ENCODE measurements at places on chromosomes 5 and 9. TPM values are rescaled to one million over a fixed set of nuclear protein-coding genes. Genes with fewer than 3 reads are reported as not detected.

DNA sequence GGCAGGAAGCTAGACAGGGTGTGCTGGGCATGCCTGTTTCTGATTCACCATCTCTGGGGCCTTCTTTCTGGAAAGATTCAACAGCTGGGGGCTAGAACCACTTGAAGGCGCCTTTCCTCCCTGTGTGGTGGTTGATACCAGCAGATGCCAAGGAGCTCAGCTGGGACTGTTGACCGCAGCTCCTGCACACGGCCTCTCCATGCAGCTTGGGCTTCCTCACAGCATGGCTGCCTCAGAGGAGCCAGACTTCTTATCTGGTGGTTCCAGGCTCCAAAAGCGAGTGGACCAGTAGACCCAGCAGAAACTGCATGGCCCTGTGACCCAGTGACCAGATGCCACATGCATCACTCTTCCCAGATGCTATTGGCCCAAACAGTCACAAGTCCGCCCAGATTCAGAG, 74.7 kb upstream of the COL5A1 start:
- DNase-seq, result peak; percentile 27

GRCh38 chr9:70385426-70385825, 29.0 kb downstream of the KLF9 start:
- DNase-seq, result no peak

GRCh38 chr5:82491397-82491796, 213.2 kb upstream of the RPS23 start:
- DNase-seq, result no peak

GRCh38 chr5:140202610-140203009, 27.6 kb downstream of the CYSTM1 start:
- DNase-seq, result no peak

DNA sequence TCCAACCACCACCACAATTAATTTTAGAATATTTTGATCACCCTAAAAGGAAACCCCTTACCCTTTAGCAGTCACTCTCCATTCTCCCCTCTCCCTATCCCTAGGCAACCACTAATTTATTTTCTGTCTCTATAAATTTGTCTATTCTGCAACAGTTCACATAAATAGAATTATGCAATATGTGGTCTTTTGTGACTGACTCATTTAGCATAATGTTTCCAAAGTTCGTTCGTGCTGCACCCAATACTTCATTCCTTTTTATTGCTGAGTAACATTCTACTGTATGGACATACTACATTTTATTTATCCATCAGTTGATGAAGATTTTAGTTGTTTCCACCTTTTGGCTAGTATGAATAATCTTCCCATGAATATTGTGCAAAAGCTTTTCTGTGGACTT, 18.2 kb upstream of the CDC20B start:
- DNase-seq, result no peak

GRCh38 chr5:160470437-160471361, 49.0 kb downstream of the PTTG1 start:
- DNase-seq, result no peak

DNA sequence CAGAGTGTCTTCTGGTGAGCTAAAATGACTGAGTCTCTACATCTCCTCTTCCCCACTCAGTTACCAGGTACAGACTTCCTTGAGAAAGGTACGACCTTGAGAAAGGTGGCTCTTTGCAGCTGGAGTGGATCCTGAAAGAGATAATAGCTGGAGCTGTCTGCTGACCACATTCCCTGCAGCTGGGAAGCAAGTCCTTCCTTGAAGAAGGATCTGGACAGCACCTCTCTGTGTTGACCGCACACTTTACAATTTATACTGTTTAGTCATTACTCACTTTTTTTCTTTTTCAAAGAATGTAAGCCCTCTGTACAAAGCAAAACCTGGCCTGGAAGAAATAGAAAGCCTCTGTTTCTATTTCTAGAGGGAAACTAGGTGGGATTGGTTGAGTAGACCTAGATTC, 148.8 kb downstream of the MACIR start:
- no peak for DNase-seq

DNA sequence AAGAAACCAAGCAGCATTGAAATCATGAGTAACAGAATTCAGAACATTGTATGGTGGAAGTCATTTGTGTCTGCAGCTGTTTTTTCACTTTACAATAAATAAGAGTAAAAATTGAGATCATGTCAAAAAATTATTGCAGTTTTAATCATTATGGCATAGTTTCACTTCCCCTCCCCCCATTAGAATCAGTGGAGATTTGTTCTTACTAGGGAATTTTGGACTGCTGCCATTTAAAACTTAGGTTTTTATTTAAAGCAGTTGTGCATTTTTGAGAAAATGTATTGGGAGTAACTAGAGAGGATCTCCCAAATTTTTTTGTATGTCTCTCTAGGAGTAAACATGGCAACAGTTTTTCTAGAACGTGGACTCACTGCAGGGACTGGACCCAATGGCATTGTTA, 20.4 kb downstream of the GTF3C4 start:
- no peak for DNase-seq

- no peak for DNase-seq
These were observed 136.4 kb downstream of the SAXO1 start for GRCh38 chr9:18896531-18897179.

DNA sequence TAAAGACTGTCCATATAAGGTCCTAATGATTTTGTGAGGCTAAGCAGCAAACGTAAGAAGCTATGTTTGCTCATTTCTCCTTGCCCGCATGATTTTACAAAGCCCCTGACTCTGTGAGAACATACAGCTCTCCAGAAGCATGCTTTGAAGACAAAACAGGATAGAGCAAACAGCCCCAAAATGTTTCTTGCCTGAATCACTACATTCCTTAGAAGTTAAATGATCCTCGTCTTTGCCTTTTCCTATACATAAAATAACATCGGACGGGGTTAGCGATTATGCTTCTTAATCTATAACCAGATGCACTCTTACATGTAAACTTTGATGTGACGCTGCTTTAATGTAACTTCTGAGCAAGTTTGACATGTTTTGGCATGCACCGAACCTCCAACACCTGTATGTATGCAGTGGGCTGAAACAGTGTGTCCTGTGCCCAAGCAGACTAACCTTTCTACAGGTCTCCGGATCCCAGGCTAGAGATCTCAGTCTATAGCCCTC, 353.7 kb downstream of the CETN3 start:
- DNase-seq, result no peak

Gene PPP1R26
- 27.5 TPM for total RNA-seq

Gene IL33
- 64.8 TPM for total RNA-seq

Gene DRD1
- total RNA-seq, result 0.58 TPM

Gene ANKRD20A1
- total RNA-seq, result 1.5 TPM

Gene SMIM32
- not detected for total RNA-seq
